ENCODE measurements at places on chromosomes 1 and 21.

DNA sequence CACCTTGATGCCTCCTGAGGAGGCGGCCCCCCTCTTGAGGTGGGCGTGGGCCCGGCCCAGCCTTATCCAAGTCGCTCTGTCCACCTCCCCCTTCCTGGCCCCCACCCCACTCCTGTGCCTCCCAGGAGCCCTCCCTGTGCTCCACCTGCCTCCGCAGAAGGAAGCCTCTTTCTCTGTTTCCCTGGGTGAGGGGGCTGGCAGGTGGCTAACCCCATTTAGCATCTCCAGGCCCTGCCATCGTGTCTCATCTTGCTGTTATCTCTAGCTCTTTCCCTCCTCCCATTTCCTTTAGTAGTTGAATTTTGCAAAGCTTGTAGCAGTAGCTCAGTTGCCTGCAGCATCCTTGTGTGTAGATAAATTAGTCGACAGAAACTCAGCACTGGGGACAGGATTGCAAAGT lies 7.2 kb downstream of the RNF187 start:
- no peak for DNase-seq

GRCh38 chr1:204255966-204256365 lies 42.2 kb upstream of the GOLT1A start:
- DNase-seq, result no peak

GRCh38 chr21:23690316-23690715 lies 1917.0 kb downstream of the MRPL39 start:
- DNase-seq, result no peak

- no peak for DNase-seq
Measured at GRCh38 chr1:50155541-50155940, 46.8 kb downstream of the ELAVL4 start.

DNA sequence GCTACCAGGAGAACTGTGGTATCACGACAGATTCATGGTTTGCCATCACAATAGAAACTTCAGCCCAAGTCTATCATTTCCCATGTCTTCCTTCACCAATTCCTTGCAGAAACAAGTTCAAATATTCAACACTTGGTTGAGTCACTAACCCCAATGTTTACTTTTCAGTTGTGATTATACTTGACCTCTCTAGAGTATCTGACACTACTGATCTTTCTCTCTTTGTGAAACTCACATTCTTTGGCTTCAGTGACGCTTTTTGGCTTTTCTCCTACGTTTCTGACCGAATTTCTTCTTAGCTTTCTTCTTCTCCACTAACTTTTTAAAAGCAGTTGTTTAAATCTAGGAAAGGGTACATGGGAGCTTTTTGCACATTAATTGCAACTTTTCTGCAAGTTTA lies 48.8 kb upstream of the HMGB4 start:
- no peak for DNase-seq

DNA sequence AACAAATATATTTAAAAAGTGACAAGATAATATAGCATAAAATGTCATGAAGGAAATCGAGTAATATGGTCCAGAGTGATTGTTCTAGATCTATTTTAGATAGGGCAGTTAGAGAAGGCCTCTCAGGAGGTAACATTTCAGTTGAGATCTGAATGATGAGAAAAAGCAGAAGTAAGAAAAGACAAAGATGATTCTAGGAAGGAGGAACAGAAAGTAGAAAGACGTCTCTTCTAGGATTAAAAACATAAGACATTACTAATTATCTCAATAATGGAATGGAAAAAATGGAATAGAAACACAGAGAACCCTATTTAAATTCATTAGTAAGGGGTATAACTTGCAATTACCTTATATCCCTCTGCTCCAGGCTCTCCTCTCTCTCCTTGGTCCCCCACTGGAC lies 130.0 kb upstream of the ZNHIT6 start:
- no peak for DNase-seq

GRCh38 chr1:9357958-9358357 lies 65.3 kb downstream of the SPSB1 start:
- no peak for DNase-seq

GRCh38 chr1:23984417-23985186 lies 4.5 kb upstream of the SRSF10 start:
- no peak for DNase-seq

DNA sequence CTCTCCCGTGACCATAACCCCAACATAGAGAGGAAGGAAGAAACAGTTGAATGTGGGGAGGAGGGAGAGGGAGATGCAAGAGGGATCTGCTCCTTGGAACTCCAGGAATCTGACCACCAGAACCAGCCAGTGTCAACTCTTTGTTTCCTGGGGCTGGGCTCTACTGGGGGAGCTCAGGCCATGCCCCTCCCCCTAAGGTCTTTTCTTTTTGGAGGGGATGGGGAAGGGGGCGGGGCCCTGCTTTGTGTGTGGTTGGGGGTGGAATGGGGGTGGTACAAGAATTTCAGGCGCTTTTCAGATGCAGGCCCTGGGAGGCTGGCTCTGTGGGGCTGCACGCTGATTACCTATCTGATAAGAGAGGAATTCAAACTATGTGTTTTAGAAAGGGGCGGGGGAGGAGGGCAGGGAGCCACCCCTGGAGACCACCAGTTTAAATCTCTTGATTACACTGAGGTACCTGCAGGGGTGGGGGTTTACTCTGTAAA lies 8.3 kb downstream of the LIN28A start:
- DNase-seq, result no peak

- DNase-seq, result no peak
Measured at GRCh38 chr1:13707164-13707563, 7.2 kb downstream of the PRDM2 start.

DNA sequence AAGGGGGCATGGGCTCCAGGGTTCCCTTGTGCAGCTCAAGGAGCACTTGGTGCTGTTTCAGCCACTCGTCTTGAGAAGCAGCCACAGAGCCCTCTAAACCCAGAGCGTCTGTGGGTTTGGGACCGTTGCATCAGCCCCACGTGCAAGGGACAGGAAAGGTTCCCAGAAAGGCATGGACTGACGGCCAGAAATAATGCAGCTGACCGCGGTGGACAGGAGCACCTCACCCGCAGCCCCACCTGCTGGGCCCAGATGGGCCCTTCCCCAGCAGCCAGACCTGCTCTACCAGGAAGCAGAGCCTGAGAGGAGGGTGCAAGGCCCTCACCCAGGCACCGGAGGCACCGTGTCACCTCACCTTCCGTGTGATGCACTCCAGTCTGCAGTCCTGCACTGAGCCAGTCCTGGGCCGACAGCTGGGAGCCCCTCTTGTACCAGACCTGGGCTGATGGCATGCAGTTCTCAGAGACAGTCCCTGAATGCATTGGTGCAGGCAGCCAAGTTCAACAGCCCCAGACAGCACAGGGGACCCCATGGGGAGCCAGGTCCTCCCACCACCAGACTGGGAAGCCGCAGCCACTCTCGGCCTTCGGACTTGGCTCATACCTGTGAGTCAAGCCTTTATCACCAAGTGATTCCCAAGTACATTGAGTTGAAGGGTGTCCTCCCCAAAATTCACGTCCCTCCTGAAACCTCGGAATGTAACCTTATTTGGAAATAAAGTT lies 4.8 kb upstream of the TFF3 start:
- DNase-seq, result no peak

GRCh38 chr1:232873412-232873811 lies 68.2 kb downstream of the MAP10 start:
- no peak for DNase-seq

DNA sequence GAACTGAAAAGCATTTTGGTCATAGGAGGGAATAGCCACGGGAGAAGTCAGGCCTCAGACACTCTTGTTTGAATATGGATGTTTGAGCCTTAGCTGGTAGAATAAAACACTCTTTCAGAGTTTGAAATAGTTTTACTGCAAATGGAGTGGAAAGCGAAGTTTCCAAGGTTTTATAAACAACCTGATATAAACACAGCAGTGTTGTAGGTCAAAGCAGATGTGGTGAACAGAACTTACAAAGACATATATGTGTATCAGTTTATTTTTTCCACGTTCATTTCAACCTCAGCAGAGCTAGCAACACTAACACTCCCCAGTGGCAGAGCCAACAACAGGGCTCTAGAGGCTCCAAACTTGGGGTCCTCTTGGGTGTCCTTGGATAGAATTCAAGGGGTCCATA lies 89.9 kb downstream of the WLS start:
- no peak for DNase-seq

DNA sequence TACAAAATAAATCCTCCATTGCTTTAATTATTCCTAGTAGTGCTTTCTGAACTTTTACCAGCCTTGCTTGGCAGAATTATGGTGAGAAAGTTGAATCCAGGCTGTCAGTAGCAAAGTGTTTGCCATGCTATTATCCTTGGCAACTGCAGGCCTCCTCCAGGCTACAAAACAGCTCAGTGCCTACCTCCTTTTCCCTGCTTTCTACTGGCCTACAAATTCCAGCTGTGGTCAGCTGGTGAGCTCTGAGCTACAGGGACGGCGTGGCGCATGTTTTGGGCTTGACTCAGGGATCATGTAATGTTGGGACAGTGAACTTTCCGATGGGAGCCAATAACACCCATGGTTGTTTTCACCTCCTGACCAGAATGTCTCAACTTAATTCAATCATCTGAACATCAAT lies 456.1 kb upstream of the ADAMTS5 start:
- DNase-seq, result no peak

DNA sequence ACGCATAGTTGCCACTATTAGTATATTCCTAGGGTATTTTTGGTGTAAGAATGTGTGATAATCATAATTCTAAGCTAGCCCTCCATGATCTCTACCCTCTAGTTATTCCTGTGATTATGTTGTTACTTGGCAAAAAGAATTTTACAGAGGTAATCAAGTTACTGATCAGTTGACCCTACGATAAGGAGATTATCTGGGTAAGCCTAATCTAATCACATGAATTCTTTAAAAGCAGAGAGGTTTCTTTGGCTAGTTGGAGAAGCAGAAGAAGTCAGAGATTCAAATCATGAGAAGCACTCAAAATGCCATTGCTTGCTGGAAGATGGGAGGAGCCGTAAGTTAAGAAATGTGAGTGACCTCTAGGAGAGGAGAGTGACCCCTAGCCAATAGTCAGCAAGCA lies 72.7 kb downstream of the RPE65 start:
- DNase-seq, result no peak

All from activated CD4-positive, alpha-beta T cell treated with anti-CD3 and anti-CD28 coated beads, Interleukin-2, amount 50 U/mL, for 1 hour (primary cell).